HS-5 (cell line): ENCODE measurements at places on chromosomes 6 and 20.

GRCh38 chr20:6940876-6941275 lies 173.4 kb downstream of the BMP2 start:
- no peak for DNase-seq

DNA sequence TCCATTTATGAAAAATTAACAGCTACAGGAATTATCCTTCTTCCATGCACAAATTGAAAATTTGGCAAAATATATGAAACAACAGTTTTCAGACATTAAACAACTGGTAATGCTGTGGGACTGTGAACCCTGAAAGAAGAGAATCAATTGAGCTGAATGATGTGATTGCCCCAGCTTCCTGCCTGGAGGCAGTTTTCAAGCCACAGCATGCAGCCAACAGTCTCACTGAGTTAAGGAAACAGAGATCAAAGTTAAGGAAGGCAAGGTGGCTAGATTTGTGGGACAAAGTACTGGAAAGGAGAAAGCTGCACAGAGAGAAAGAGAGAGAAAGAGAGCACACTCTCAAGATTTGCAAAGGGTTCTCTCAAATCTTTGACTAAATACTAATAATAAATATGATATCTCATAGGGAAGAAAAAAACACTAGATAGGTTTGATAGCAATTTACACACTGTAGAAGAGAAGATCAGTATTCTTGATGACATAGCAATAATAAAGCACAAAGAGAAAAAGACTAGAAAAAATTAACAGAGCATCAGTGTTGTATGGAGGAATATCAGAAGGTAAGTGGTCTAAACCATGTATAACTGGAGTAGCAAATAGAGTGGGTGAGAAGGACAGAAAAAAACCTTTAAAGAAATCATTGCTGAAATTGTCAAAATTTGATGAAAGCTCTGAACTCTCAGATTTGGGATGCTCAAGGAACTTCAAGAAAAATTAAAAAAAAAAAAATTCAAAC lies 70.1 kb upstream of the CNKSR3 start:
- no peak for DNase-seq

GRCh38 chr20:51269671-51270070 lies 246.8 kb upstream of the KCNG1 start:
- DNase-seq = no peak

- no peak for DNase-seq
Measured at GRCh38 chr6:38307740-38308139, 332.0 kb downstream of the BTBD9 start.

DNA sequence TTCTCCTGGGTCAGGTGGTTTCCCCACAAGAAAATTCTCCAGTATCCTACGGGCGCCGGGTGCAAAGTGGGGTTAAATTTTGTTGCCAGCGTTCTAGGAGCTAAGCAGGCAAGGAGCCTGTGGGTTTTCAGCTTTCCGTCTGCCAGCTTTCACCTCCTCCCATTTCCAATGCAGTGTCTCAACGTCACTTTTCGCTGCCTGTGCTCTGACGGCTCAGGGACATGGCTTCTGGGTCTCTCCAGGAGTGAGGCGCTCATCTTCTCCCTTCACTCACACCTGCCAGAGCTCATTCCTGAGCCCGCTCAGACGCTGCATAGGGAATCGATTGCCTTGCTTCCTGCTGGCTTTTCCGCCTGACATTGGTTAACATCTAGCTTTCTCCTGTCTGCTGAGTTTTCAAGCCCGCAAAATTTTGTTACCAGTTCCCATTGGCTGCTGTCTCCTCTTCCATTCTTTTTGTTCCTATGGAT lies 7.3 kb upstream of the NAA20 start:
- DNase-seq = no peak

DNA sequence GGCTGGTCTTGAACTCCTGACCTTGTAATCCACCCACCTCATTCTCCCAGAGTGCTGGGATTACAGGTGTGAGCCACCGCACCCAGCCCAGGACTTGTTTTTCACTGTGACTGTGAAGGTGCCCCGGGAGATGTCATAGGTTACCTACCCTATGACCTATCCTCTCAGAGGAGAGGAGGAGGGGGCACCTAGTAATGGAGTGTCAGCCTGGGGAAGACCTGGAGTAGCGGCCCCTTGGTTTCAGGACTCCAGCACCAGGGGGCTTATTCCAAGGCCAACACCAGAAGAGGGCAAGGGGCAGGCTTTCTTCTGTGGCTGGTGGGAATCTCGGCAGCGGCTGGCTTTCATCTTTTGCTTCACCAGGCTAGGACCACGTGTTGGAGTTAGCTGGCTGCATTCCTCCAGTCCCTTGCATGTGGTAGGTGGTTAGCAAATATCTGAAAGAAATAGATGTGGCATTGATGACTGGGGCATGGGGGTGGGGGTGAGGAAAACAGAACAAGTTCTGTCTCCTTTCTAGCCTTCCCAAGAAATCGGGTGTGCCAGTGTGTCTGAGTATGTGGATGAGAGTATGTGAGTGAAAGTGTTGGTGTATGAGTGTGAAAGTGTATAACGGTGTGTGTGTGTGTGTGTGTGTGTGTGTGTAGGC lies 7.9 kb upstream of the ITPR3 start:
- DNase-seq = no peak

DNA sequence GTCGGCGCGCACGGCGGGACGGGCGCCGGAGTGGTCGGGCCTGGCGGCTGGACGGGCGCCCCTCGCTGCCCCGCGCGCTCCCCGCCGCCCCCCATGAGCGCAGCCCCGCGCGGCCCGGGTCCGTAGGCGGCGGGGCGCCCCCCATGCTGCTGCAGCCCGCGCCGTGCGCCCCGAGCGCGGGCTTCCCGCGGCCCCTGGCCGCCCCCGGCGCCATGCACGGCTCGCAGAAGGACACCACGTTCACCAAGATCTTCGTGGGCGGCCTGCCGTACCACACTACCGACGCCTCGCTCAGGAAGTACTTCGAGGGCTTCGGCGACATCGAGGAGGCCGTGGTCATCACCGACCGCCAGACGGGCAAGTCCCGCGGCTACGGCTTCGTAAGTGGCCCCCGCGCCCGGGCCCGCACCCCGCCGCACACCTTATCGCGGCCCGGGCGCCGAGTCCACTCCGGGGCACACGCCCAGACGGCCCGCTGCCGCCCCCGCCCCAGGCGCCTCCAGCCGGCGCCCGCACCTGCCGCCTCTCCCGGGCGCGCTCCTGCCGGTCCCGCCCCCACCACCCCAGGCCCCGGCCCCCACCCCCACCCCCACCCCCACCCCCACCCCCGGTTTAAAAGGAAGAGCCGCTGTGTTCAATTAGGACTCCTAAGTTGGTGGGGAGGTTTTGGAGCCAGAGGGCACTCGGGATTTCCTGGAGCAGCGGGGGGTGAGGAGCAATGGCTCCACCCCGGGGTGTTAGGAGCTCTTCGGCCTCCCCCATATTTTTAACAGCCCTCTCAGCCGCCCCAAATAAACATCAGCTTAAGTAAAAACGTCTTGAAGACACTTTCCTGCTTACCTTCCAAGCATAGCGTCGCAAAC lies 474 bp downstream of the RBM38 start:
- DNase-seq = no peak

- no peak for DNase-seq
Measured at GRCh38 chr6:36550473-36551000, 3.3 kb upstream of the STK38 start.

DNA sequence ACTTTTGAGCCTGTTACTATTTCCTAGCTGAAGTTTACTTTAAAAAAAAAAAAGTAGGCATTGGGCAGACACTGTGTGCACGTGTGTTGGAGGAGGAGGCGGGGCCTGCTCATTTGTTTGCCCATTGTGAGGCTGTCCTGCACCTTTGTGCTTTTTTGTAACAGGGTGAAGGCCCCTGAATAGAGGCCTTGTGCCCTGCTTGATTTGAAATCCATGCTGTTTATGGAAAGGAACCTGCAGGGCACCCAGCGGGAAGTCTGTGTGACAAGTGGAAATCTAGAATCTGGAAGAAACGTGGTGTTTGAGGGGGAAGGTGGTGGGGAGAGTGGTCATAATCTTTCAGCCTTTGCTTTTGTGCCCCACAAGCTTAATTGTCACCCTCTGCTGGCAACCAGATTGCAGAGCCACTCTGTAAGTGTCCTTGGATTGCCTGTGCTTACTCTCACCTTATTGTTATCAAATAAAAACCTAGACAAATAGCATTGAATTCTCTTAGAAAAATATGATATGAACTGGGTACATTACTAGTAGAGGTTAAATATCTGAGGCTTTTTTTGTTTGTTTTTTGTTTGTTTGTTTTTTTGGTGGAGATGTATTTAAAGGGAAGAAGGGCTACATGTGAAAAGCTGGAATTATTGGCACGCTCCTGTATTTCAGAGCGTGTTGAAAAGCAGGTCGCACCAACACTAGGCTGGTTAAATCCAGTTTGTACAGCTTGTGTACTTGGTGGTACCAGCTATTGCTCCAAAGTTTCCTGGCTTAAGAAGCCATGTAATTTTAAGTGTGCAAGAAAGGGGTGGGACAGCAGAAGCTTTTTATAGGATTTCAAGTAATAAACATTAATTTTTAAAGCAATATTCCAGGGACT lies 156.3 kb downstream of the ARID1B start:
- no peak for DNase-seq

- no peak for DNase-seq
Measured at GRCh38 chr6:12653486-12653885, 63.1 kb upstream of the PHACTR1 start.

DNA sequence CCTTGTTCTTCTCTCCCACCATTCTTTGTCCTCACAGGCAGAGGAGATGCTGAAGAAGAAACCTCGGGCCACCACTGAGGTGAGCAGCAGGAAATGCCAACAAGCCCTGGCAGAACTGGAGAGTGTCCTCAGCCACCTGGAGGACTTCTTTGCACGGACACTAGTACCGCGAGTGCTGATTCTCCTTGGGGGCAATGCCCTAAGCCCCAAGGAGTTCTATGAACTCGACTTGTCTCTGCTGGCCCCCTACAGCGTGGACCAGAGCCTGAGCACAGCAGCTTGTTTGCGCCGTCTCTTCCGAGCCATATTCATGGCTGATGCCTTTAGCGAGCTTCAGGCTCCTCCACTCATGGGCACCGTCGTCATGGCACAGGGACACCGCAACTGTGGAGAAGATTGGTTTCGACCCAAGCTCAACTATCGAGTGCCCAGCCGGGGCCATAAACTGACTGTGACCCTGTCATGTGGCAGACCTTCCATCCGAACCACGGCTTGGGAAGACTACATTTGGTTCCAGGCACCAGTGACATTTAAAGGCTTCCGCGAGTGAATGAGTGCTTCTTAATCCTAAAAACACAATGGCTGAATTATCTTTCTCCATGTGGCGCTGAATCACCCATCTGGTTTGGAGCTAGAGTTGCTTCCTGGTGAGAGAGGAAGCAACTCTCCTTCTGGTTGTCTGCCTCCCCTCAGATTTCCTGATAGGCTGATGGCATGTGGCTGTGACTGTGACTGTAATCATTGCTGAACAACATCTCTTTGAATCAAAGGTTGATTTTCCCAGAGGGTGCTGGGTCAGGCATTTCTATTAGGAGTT lies 4.6 kb downstream of the MAD2L1BP start:
- DNase-seq = no peak

- peak; percentile 90 for DNase-seq
Measured at GRCh38 chr6:16337295-16337975, 99.0 kb downstream of the GMPR start.

DNA sequence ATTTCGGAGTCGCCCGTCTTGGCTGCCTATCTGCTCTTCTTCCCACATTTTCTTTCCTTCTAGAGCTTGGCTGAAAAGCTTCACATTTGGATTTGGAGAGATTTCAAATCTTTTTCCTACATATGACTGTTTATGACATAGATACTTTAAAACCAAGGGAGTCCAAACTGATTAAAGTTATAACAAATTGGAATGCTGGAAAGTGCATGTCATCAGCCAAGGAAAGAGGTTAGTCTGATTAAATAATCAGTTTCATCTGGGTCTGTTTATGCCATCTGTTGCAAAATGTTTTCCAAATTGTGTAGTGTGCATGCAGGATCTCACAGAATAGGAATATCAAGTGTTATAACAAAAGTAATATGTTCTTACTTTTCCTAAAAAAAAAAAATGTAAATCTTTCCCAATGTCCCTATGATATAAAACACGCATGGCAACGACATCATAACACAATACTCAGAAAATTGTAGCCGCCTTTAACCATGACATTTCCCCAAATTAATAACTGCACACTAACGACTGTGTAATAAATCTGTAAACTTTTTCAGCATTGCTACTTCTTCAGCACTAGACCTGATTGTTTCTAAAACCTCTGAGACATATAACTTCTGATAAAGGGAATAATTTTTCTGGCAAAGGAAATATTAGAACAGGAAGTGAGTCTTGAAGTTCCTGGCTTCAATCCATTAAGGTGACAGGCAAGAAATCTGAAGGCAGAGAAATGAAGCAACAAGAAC lies 230.2 kb upstream of the FOXQ1 start:
- DNase-seq = peak; percentile 22

- DNase-seq = peak; percentile 20
Measured at GRCh38 chr6:38233161-38233791, 406.5 kb downstream of the BTBD9 start.

DNA sequence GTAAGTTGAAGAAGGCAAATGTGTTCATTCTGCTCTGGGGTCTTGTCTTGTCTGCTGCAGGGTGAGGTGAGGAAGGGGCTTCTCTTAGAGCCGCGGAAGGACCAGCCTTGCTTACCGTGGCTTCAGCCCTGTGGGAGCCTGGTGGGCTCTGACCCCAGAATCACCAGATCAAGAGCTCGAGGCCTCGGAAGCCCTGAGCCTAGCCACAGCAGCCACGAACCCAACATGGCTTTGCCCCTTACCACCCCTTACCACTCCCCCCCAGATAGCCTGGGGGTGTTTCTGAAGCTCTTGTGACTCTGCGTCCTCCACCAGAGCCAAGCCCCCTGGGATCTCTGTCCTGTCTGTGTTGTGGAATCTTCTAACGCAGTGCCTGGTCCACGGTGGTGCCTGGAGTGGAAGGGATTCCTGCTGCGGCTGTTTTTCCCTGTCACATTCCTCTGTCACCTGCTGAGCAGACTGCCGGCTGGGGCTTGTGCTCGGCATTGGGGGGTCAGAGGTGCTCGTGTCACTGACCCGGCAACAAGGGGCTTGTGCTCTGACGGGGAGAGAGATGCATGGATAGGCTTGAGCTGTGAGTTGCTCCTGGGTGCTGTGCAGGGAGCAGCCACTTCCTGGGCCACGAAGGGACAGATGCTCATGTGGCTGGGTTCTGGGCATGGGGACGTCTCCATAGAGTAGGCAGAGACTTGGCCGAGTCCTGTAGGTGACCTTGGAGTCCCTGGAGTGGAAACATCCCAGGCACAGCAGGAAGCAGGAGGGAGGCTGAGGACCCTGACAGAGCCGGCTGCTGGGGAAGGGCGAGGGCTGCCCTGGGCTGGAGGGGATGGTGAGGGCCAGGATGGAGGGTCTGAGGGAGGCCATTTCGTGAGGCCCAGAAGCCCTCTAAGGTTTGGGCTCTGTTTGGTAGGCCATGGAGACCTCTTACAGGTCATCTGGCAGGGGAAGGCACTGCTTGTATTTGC lies 316.0 kb downstream of the QKI start:
- DNase-seq = no peak

DNA sequence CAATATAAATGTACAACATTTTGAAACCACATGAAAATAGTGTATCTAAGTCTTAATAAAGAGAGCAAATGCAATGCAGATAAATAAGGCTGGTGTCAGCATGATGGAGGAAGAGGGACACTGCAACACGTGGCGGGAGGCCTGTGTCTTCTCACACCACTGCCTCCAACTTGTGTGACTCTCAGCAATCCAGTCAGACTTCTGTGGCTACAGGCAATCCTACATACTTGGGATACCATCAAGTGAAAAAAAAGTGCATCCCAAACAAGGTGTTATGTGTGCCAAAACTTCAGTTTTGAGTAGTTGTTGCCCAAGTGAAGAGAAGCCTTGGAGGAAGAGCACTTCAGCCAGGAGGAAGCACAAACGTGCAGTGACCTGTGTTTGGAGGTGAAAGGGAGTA lies 68.6 kb downstream of the PKIB start:
- no peak for DNase-seq

- no peak for DNase-seq
Measured at GRCh38 chr6:142187209-142187608, 40.1 kb downstream of the VTA1 start.

- DNase-seq = no peak
Measured at GRCh38 chr6:167797011-167797471, 29.7 kb upstream of the AFDN start.
